ENCODE measurements at places on chromosomes 1 and 21.
A peak's percentile ranks its signal among the peaks of the same experiment; 100 is the strongest.

DNA sequence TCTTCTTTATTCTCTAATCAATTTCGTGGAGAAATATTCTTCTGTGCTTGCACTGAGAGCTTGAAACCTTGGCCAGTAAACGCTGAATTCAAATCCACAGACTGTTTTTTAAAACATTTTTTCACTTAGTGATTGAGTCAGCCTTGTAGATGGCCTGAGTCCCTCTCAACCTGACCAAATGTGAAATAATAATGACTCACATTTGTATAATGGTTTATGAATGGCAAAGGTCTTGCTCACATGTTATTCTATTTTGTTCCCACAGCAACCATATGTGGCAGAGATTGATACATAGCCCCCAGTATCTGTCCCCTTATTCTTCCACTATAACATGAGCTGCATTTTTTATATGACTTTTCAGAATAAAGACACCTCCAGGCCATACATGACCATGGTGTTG lies 47.8 kb upstream of the CCDC190 start:
- DNase-seq = no peak

- no peak for DNase-seq
Measured at GRCh38 chr1:11784993-11785769, 20.6 kb downstream of the MTHFR start.

DNA sequence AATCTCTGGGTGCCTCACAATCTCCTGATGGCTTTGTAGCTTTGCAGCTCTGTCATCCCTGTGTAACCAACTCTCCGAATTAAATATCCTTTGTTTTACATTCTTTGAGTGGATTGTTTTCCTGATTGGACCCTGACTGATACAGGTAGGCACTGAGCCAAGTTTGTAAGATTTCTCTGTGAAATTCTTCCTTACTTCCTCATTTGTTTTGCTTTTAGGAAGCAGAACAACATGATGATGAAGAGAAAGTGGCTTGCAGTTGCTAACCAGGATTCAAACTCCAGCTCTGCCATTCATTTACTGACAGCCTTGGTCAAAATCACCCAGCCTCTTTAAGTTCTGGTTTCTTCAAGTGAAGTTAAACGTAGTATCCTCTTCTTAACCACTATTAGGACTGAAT lies 452.3 kb downstream of the OMA1 start:
- DNase-seq = peak; percentile 0

GRCh38 chr1:79302380-79302930 lies 295.9 kb upstream of the ADGRL4 start:
- no peak for DNase-seq

DNA sequence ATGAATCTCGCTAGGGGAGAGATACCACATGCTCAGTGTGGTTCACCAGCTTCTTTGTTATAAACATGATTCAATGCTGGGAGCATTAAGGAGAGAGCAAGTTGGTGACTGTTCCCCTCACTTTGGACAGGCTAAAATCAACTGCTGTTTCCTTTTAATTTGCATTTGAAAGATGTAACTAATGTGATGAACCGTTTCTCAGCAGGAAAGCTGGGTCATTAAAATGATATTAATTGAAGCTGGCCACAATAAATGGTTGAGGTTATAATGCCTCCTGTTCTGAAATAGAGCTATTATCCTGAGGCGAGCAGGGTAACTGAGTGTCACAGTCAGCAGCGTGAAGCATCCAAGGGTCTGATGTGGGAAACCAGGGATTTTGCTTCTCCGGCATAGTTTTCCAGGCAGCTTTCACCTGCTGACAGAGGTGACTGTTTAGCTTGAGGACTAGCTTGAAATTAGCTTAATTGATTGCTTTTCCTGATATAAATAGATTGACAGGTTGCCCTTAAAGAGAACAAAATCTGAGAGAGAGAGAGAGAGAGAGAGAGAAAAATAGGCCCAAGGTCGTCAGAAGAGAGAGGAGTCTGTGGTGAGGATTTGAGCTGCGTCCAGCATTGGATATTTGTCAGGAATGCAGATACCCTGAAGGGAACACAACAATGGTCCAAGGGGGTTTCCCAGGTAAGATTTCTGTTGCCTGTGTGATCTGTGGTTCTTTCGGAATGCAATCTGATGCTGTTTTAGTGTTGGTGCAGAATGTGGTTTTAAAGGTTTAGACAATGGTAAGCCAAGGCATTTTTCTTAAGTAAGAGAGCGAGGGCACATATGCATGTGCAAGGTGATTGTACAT lies 209.7 kb downstream of the PATJ start:
- DNase-seq = no peak

- peak; percentile 56 for DNase-seq
Measured at GRCh38 chr21:33299181-33299752, 25.5 kb upstream of the IFNAR1 start.

DNA sequence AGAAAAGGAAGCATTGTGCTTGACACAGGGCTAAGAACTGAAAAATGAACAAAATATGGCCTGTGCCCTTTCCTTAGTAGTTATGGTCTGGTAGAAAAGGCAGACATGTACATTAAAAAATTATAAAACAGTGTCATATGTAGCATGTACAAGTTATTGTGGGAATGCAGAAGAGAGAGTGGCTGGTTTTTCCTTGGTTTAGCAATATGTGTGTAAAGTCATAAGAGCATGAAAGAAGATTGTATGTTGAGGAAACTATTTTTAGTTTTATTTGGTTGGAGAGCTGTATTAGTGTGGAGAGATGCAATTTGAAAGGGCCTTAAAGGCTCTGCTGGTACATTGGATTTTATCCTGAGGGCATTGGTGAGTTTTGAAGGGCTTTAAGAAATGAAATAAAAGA lies 145.8 kb downstream of the PDE4B start:
- peak; percentile 80 for DNase-seq

- DNase-seq = no peak
Measured at GRCh38 chr1:50700621-50701020, 259.4 kb downstream of the FAF1 start.

DNA sequence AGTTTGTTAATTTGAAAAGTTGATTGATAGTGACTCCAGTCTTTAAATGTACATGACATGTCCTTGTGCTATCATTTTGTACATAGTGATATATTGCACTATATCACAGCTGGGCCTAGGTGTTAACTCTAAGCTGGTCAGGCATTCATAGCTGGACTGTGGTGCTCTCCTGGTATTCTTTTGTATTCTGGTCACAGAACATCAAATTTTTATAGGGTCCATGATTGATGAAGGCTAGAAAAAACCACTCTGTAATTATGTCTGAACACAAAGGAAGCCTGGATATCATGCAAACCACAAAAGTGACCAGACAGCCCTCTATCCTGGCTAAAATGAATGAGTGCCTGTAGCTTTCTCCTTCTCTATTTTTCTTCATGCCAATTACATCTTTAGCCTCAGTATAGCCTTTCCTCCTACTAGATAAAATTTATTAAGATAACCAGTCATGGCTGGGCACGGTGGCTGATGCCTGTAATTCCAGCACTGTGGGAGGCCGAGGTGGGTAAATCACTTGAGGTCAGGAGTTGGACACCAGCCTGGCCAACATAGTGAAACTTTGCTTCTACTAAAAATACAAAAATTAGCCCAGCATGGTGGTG lies 134.9 kb upstream of the B3GALT2 start:
- DNase-seq = no peak

DNA sequence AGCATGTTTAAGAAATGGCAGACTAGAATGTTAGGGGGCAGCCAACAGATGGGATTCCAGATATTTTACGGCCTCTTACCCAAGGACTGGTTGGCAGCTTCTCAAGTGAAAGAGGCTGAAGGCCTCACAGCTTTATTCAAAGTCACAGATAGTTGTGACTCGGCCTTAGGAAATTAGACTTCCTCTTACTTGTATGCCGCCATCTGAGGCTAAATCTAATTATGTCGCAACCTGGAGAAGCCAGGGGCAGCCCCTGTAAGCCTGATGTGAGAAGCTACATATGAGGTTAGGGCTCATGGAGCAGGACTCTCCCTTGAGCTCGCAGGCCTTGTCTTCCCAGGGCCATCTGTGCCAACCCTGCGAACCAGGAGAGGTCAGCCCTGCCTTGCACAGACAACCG lies 352.5 kb downstream of the HHAT start:
- peak; percentile 40 for DNase-seq

- DNase-seq = no peak
Measured at GRCh38 chr1:31011719-31012118, 53.8 kb downstream of the PUM1 start.

DNA sequence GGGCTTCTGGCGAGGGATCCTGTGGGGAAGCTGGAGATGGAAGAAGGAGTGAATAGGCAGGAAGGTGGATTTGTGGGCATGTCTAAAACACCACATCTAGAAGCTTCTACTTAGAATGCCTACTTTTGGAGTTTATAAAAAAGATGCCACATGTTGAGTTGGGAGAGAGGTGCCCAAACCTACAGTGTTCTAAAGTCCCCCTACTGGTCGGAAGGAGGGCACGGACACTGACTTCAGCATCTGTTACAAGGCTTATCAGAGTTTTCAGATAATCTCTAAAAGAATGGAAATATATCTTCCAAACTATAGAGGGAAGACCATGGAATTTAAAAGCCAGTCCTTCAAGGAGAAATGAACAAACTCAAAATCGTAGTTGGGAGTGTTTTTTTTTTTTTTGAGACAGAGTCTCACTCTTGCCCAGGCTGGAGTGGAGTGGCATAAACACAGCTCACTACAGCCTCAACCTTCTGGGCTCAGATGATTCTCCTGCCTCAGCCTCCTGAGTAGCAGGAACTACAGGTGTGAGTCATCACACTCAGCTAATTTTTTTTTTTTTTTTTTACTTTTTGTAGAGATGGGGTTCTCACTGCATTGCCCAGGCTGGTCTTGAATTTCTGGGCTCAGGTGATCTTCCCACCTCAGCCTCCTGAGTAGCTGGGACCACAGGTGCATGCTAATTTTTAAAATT lies 14.8 kb downstream of the IBA57 start:
- no peak for DNase-seq

DNA sequence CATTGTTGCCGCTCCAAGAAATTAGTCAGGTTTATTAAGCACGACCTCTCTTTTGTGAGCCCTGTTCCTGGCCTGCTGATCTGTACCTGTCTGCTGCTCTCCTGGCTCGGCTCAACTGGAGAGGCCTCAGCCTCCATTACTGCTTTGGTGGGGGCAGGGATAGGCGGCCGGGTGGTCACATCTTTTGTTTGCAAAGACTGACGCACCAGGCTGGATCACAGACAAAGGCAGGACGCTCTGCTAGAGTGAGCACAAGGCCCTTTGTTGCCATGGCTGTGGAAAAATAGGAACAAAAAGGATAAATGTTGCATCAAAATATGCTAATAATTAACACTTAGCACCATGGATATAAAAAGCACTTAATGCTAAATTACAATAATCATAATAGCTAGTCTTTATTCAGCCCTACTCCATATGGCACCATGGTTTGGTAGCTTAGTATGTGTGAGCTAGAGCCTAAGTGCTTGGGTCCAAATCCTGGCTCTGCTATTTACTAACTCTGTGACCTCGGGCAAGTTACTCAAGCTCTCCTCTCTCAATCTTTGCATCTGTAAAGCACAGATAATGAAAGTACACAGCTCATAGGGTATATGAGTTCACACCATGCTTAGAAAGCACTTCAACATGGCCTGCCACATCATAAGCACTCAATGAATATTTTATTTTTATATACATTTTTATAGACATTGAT lies 28.9 kb upstream of the HPDL start:
- no peak for DNase-seq

- DNase-seq = no peak
Measured at GRCh38 chr1:117967477-117967876, 37.9 kb downstream of the WDR3 start.

GRCh38 chr1:61156576-61157467 lies 74.5 kb downstream of the NFIA start:
- DNase-seq = no peak

DNA sequence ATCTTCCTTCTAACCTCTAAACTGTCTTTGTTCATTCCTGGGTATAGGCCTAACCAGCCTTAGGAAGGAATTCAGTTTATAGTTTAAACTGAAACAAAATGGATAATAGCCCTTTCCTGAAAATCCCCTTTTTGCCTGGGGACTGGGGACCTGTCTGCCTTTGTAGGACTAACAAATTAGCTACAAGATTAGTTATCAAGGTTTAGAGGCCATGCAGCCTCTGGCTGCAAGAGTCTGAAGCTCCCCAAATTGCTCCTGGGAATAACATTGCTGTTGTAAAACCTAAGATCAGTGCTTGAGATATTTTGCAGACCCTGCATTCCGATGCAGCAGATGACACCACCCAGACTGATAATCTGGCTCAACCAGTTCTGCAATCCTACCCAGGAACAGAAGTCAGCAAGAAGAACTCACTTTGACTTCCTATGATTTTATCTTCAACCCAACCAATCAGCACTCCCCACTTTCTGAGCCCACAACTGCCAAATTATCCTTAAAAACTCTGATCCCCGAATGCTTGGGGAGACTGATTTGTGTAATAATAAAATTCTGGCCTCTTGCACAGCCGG lies 96.6 kb upstream of the ETV3 start:
- DNase-seq = no peak

- no peak for DNase-seq
Measured at GRCh38 chr1:37084013-37084412, 49.7 kb upstream of the GRIK3 start.

DNA sequence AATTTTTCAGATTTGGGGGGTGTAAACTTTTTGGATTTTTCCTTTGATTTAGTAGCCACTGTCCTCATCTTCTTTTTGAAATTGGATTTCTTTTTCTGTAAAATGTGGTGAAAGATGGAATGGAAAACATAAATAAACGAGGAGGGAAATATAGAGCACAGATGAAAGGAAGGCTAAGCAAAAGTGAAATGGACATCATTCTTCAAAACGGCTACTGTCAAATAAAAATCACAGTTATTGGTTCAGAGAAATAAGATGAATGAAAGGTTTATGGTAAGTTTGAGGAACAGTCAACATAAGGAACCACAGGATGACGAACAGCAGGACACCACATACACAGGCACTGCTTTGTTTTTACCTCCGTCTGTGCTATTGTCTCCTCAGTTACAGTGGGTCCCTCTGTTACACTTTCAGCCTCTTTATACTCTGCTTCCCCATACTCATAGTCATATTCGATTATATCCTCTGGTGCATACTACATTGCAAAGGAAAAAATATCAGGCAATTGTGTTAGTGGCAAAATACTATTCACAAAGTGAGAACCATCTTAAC lies 82.4 kb downstream of the COL11A1 start:
- no peak for DNase-seq

DNA sequence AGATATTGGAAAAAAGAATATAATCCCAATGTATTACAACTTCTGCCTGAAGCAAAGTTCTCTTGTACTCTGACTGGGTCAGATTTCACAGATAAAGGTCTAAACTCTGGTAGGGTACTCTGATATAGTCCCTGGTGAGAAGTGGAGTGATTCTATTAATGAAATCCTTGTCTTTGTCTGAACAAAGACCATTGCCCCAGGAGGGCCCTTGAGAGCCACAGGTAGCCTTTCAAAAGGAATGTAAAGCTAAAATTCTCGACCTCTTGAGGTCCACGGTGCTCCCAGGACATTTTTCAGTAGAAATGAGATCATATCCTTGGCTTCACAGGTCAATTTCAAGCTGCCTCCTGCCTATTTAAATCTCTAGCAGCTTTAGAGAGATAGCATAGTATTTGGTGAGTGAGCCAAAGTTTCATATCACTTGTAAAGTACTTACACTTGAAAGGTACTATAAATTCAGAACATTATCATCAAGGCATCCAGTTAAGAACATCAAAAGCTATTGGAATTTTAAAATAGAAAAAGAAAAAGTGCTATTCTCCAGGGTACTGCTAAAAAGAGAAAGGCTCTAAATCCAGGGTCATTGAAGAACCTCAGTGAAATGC lies 10.1 kb downstream of the TNNI3K start:
- DNase-seq = no peak

- DNase-seq = no peak
Measured at GRCh38 chr1:191888996-191889622, 269.2 kb upstream of the RGS18 start.

Measured in inflammatory macrophage treated with lipopolysaccharide for 1 hour (primary cell).